ENCODE measurements at places on chromosomes 7 and 10.

DNA sequence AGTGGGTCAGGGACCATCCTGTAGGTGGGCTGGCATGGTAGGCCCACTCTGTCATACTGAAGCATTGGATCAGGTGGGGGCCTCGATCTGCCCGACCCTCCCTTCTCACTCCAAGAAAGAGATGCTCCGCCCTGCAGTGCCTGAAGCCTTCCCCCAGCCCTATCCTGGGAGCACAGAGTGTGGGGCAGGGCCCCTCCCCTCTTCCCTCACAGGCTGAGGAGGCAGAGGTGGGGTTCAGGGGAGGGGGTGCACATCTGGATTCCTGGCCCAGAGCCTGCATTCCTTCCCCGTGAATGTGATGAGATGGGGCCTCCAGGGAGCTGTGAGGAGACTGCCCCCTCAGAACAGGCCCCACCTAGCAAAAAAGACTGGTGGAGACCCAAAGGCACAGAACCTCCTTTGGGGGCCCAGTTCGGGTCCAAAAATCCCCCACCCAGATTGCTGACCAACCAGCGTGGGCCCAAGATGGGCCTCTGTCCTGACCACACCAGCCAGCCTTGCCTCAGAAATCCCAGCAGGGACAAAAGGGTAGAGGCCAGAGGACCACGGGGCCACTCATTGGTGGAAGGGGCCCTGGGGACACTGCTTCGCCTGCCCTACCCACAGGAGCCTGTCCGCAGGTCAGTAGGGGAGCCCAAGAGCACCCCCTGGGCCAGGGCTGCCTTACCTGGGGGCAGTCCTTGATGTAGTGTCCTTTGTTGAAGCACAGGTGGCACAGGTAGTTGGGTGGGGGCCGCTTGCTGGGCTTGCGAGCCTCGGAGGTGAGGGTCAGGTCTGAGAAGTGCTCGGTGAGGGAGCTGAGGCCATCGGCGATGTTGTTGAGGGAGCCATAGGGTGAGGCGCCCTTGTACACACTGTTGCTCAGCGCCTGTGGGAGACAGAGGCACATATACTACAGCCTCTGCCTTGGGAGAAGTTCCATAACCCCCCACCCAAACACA, 13.3 kb downstream of the ZCCHC24 start:
- DNase-seq = peak; percentile 44

DNA sequence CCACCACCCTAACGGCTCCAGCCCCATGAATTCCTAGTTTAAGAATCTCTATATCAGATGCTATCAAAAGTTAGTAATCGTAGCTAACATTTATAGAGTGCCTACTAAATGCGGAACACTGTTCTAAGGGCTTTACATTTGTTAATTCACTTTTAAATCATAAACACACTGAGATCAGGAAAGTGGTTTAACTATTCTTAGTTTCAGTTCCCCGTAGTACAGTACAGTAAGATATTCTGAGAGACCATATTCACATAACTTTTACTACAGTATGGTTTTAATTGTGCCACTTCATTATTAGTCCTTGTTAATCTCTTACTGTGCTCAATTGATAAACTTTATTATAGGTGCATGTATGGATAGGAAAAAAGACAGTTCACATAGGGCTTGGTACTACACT, 22.5 kb downstream of the SYPL1 start:
- no peak for DNase-seq

- DNase-seq = no peak
Observed at GRCh38 chr10:43785252-43785651, 136.6 kb upstream of the ZNF32 start.

DNA sequence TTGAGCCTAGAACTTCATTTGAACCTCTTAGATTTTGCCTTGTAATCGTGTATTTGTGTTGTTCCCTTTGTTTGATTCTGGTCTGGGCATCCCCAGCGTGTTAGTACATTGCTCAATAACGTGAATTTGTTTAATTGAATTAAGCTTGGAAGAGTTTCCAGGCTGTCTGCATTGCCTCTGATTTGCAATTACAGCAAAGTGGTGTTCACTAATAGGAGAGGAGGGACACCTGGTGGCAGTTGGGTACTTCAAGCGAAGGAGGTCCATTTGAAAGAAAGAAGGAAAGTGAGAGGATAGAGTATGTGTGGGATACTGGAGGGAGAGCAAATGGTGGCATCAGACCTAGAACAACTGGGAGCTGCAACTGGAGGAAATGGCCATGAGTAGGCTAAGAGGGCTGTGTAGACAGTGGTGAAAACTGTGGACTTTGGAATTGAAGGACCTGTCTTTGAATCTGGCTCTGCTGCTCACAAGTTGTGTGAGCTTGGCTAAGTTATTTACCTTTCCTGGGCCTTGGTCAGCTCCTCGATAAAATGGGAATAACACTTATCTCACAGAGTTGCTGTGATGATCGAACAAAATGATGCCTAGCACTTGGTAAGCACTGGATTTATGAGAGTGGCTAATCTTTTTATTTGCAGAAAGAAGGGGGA, 15.1 kb downstream of the LSMEM1 start:
- DNase-seq = peak; percentile 72

GRCh38 chr7:87628780-87629569, 777 bp downstream of the RUNDC3B start:
- peak; percentile 51 for DNase-seq

GRCh38 chr7:32892521-32893206, 1.1 kb upstream of the KBTBD2 start:
- DNase-seq = peak; percentile 81

- DNase-seq = no peak
Observed at GRCh38 chr7:36217211-36217960, 64.3 kb downstream of the EEPD1 start.

GRCh38 chr7:25615003-25615402, 386.7 kb upstream of the NPVF start:
- DNase-seq = no peak

DNA sequence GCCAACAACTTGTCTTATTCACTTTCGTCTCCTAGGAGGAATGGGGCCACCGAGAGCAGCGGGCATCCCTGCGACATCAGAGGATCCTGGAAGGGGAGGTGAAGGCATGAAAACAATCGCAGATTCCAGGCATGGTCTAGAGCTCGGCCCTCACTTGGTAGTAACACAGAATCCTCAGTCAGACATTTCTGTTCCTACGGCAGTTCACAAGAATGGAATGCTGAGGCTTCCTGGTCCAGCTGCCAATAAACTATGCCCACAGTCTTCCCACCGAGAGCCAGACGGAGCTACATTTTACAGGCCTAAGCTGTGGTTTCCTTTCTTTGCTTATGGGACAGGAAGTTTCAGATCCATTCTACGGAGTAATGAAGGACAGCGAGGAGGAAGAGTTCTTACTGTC, 75.8 kb downstream of the OR13A1 start:
- peak; percentile 42 for DNase-seq

GRCh38 chr7:103560136-103560535, 114.1 kb upstream of the SLC26A5 start:
- DNase-seq = no peak

DNA sequence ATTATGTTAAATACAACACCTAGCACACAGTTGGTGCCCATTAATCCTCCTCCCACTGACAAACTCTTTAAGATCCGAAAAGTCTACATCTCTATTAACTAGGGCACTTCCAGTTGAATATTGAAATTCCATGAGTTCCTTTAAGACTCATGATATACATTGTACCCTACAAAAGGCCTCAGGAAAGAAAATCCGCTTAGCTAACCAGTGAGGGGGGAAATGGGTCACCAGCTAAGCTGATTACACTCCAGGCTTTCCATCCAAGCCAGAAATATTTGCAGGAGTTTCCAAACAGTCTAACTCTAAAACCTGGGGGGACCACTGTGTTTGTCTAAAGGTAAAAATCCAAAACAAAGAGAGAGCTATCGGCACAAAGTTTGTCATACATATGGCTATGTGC, 1.3 kb upstream of the LRIT2 start:
- no peak for DNase-seq

- DNase-seq = no peak
Observed at GRCh38 chr10:113534423-113534822, 18.4 kb upstream of the HABP2 start.

- DNase-seq = no peak
Observed at GRCh38 chr7:44075296-44076075, 6.8 kb downstream of the POLM start.

GRCh38 chr7:152969335-152969734, 209.8 kb downstream of the ACTR3B start:
- no peak for DNase-seq

DNA sequence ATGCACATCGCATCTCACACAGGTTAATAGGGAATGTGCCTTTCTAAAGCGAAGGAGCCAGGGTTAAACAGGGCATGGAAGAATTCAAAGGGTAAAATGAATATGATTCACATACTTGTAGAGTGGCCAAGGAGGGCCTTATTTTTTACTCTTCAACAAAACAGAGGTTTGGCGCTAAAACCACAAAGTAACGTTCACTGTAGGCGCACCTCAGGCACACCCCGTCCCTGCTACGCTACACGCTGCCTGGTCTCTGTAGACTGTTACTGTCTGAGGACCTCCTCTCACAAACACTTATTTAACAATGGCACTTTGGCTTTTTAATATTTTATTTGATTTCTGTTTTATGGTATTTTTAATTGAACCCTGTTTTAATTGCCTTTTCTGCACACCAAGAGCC, 462.1 kb upstream of the GALNT17 start:
- no peak for DNase-seq

DNA sequence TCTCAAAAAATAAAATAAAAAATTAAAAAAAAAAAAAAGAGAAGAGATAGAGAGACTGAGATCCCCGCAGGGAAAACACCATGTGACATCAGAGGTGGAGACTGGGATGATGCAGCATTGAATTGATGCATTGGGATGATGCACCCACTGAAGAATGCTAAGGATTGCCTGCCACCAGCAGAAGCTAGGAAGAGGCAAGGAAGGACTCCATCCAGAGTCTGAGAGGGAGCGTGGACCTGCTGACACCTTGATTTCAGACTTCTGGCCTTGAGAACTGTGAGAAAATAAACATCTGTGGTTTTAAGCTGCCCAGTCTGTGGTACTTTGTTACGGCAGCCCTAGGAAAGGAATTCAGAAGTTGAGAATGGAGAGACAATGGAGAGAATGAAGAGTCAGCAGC, 89.8 kb upstream of the PRPS1L1 start:
- DNase-seq = peak; percentile 38

DNA sequence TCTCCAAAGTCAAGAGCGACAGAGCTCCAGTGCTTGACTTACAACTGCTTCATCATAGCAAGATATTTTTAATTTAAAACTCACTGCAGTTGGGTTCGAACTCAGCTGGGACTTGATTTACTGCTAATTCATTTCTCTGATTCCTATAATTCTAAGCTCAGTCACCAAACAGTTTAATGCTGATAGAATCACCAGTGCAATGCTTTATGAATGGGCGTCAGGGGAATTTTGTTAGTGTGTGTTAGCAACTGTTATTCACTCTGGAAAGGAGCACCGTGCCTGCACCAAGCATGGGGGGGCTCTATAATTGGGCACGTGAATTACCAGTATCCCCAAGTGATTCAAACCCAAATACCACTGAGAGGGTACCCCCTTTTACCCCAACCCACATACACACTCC, 10.4 kb downstream of the PLXNA4 start:
- DNase-seq = no peak

DNA sequence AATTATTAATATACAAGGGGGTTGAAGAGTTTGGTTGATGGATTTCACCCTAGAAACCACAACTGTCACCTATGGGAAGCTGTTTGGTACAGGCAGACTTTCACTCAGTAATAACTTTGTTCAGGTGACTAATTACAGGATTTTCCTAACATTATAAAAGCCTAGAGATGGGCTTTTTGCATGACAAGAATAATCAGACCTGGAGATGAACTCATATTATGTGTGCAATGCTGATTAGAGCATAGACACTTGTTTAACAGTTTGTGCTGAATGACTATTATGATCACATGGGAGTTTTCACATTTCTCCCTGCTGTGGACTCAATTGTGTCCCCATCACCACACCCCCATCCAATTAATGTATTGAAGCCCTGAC, 90.2 kb upstream of the STEAP4 start:
- no peak for DNase-seq

GRCh38 chr7:151727579-151728285, 149.2 kb downstream of the PRKAG2 start:
- DNase-seq = peak; percentile 100

- peak; percentile 69 for DNase-seq
Observed at GRCh38 chr7:129612112-129613015, 844 bp downstream of the NRF1 start.

GRCh38 chr7:43077732-43078391, 34.6 kb upstream of the HECW1 start:
- DNase-seq = peak; percentile 25

- DNase-seq = no peak
Observed at GRCh38 chr7:55285665-55286064, 79.5 kb upstream of the LANCL2 start.

DNA sequence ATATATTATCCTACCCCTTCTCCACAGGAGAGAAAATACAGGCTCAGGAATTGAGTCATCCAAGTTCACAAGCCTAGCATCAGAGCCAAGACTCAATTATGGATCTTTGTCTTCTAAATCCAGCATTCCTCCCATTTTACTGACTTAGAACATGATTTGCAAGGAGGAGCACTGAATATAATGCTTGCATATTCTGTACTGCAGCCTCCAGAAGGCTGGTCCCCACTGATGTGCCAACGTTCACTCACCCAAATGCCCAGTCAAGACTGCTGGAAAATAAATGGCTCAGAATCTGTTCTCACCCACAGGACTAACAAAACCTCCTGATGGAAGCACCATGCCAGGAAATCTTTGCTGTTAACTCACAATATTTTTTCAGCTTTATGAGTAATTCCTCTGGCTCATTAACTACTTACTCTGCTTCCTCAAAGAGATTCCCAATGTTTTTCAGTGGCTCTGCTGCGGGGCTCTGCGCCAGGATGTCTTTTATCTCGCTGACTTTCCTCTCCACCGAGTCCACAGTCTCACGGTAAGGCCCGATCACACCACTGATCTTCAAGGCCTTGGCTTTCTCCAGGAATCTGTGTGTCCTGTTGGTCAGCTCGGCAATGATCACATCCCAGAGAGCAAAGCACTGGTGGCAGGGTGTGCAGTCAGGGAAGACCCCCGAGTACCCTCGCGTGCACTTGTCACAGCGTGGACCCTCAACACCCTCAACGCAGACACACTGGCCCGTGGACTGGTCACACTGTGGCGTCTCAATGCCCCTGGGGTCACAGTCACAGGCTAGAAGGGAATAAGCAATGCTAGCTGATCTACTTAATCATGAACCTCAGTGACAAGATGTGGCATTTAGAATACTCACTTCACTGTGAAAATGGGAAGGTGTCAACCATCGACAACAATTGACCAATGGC, 48.8 kb downstream of the DLD start:
- DNase-seq = peak; percentile 94

DNA sequence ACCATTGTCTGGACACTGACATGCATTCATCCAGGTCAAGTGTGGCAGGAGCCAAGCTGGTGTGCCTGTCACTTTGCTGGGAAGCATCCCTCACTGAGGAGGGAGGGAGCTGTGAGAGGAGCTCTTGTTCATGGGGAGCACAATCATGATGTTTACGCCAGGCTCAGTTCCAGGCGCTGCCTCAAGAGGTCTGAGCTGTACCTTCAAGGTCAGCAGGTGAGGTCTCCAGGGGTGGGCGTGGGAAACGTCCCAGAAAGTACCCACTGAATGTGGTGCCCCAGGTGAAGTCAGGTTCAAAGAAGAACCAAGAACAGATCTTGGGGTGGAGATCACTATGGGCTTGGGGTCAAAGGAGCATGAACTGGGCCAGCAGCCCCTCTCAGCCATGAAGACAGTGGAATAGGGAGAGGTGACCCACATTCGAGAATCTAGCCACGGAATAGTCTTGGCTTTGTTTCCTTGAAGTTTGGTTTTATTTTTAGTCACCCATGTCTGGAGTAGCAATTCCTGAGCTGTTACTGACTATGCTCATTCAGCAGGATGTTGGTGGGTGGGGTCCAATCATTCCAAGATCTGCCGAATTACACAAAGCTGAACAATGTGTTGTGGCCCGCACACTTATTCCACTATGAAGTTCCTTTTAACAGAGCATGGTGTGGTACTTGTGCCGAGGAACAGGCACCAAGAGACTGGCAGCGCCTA, 29.3 kb downstream of the NPS start:
- DNase-seq = peak; percentile 23
